ENCODE measurements at places on chromosomes 4 and X. TPM values are rescaled to one million over a fixed set of nuclear protein-coding genes. Genes with fewer than 3 reads are reported as not detected.

SASH3 gene
- 115 TPM for total RNA-seq

PNCK gene
- 0.36 TPM for total RNA-seq

PAK3 gene
- total RNA-seq = 0.30 TPM

FAM9C gene
- not detected for total RNA-seq

CLCN4 gene
- total RNA-seq = not detected

HMX1 gene
- not detected for total RNA-seq

PLP1 gene
- not detected for total RNA-seq

HMGN5 gene
- 1.5 TPM for total RNA-seq

FAM47A gene
- total RNA-seq = not detected

ADGRG2 gene
- total RNA-seq = not detected

CYLC1 gene
- not detected for total RNA-seq

POU3F4 gene
- not detected for total RNA-seq

DUX4 gene
- not detected for total RNA-seq

SPIN2A gene
- 1.0 TPM for total RNA-seq

PRPS2 gene
- 111 TPM for total RNA-seq

C4orf54 gene
- total RNA-seq = not detected

P2RY4 gene
- 0.21 TPM for total RNA-seq

SPANXN1 gene
- total RNA-seq = not detected

SERTM2 gene
- not detected for total RNA-seq

DRD5 gene
- total RNA-seq = not detected

TMEM271 gene
- not detected for total RNA-seq

SOD3 gene
- total RNA-seq = not detected

PAGE2B gene
- total RNA-seq = 0.45 TPM

BRS3 gene
- total RNA-seq = not detected

TMEM35A gene
- total RNA-seq = not detected

MAOA gene
- 1.8 TPM for total RNA-seq

GLRA2 gene
- total RNA-seq = not detected
